Upper lobe of right lung (tissue), 1 donor: ENCODE measurements at places on chromosomes 3 and 15.

GRCh38 chr3:179083977-179084376 is 12.4 kb upstream of the ZMAT3 start:
- DNase-seq = no peak

DNA sequence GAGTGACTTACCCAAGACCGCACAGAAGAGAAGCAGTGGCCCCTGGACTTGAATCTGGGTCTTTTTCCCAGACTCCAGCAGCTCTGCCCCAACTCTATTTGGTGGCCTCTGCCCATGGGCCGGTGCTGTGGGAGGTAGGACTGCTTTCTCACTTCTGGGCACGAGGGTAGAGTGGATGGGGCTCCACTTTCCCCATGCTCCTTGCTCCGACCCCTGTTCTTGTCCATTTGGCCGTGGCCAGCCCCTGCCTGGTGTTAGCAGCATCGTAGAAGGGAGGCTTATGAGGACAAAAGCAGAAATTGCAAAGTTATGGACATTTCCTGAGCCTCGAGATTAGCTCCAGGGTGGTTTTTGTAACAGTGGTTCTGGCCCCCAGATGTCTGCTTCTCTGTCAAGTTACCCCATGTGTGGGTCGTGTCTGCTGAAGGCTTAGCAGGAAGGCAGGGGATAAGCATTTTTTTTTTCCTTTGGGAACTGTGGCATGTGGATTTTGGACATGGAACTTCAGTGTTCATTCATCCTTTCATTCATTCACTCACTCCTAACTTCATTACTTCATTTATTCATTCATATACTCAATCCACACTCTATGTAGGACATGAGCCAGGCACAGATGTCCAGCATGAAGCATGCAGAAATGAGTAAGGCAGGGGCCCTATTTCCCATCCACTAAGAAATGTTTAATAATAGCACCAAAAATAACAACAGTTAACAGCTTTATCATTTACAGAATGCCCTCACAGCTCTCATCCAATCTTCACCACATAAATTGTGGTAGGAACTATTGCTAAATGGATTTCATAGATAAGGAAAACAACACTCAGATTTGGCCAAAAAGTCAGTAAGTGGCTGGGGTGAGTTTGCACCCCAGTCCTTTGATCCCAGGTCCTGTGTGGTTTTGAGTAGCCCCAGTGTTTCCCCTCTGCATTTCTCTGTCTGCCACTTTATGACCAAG is 180.5 kb downstream of the OPA1 start:
- no peak for DNase-seq

- DNase-seq = no peak
Observed at GRCh38 chr15:80186066-80186465, 33.3 kb downstream of the FAH start.

- no peak for DNase-seq
Observed at GRCh38 chr15:96693515-96693914, 363.0 kb downstream of the NR2F2 start.

DNA sequence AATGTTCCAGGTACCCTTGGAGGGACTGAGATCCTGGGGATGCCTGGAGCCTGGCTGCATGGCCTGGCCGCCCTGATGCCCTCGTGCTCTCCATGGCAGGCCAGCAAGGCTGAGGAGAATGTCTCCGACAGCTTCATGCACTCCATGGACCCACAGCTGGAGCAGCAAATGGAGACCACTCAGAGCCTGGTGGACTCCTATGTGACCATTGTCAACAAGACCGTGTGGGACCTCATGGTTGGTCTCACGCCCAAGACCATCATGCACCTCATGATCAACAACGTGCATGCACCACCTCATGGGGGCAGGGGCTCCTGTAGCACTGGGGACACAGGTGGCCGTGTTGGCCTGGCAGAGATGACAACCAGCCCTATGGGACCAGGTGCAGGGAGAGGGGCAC is 19.7 kb downstream of the GOLGA6A start:
- no peak for DNase-seq

GRCh38 chr3:189099505-189100290 is 72.1 kb upstream of the TPRG1 start:
- no peak for DNase-seq

DNA sequence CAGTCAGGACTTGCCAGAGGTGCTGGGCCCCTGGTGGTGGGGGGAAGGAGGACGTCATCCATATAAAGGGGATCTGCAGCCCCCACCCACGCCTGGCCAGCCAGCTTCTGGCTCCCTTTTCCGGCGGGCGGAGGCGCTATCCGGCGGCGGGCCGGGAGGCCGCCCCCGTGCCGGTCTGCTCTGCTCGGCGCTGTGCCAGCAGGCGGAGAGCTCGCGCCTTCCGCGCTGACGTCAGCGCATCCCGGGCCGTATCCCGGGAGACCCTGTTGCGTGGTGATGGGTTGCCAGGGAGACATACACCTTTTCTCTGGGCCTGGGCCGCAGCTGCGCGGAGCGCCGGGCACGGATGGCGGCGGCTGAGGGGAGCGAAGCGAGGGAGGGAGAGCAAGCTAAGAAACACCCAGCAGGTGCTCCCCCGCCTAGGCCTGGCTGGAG is 1.1 kb downstream of the FAM131A start:
- peak; percentile 75 for DNase-seq

- DNase-seq = no peak
Observed at GRCh38 chr3:48738144-48738536, 21.1 kb upstream of the IP6K2 start.

DNA sequence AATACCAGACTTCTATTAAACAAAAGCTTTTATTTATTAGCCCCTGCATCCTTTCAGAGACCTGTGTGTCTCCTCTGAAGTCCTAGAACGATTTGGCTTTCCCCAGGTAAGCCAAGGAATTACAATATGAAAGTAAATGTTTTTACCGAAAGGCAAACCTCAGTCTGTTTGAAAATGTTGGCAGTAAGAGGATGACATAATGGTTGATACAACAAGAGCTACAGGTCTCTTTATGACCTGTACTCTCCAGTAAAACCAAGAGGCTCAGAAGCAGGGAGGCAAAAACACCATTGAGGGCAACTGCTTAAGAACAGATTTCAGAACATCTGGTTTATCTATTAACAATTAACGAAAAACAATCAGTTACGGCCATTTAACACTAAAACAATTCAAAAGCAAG is 107.8 kb downstream of the ADAM10 start:
- no peak for DNase-seq

DNA sequence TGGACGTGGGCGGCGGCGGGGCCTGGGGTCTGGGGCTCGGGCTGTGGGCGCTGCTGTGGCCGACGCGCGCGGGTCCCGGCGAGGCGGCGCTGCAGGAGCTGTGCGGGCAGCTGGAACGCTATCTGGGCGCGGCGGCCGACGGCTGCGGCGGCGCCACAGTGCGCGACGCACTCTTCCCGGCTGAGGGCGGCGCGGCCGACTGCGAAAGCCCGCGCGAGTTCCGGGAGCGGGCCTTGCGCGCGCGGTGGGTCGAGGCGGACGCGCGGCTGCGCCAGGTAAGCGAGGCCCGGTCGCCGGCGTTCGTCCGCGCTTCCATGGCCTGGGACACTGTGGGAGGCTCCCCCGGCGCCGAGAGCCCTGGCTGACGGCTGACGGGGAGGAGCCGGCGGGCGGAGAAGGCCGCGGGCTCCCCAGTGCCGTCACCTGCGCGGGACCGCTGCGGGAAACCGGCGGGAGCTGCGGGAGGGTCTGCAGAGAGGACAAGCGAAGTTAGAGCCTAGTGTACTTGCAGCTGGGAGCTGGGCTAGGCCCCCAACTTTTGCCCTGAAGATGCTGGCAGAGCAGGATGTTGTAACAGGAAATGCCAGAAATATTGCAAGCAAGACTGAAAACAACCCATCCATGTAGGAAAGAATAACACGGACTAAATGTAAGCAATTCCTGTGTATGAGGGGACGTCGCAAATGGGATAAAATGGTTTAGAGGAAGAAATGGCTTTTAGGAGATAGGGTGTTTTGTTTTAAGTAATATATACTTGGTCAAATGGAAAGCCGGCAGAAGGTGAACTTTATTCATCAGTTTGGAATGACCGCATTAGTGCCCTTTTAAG is 847 bp downstream of the WHAMM start:
- peak; percentile 76 for DNase-seq

GRCh38 chr15:64780600-64781156 is 5.3 kb upstream of the RBPMS2 start:
- no peak for DNase-seq

GRCh38 chr3:51082363-51082762 is 302.7 kb upstream of the MANF start:
- no peak for DNase-seq

- no peak for DNase-seq
Observed at GRCh38 chr3:56985878-56986277, 74.6 kb upstream of the SPATA12 start.

DNA sequence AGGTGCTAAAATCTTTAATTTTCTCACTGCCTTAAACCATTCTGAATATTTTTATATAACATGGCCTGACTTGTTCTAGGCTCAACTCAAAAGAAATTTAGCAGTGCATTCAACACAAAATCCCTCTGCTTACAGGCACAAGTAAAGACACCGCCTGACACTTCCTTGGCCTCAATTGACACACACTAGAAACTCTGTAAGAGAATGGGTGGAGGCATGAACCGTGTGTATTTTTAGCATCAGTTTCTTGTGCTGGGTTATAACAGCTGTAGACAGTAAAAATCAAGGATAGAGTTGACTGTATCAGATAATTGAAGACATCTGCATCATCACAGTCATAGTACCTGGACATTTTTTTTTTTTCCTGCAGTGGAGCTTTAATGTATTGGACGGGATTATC is 54.3 kb downstream of the SLC9A9 start:
- no peak for DNase-seq

- DNase-seq = no peak
Observed at GRCh38 chr3:24086617-24087404, 141.7 kb downstream of the NR1D2 start.

DNA sequence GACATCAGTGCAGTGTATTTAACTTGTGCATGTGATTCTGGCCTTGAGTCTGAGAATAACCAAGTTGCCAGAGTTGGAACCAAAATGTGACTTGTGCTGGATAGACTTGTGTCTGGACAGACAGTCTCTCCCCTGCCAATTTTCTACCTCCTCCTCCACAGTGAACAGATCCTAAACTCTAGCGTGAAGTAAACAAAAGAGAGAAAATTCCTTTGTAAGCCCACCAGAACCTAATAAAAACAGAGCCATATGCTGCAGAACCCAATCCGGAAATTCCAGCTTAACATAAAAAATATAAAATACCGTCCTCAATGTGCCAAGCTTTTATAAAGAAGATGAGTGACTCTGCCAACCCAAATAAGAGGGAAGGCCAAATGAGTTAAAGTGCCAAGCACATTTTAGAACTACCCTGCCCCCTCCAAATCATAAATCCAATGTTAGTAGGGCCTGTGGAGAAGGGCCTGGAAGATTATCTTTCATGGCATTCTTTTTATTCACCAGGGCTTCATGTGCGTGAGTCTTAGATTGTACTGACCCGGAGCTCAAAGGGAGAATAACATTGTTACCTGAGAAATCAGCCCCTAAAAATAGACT is 344.6 kb upstream of the PROK2 start:
- DNase-seq = no peak

DNA sequence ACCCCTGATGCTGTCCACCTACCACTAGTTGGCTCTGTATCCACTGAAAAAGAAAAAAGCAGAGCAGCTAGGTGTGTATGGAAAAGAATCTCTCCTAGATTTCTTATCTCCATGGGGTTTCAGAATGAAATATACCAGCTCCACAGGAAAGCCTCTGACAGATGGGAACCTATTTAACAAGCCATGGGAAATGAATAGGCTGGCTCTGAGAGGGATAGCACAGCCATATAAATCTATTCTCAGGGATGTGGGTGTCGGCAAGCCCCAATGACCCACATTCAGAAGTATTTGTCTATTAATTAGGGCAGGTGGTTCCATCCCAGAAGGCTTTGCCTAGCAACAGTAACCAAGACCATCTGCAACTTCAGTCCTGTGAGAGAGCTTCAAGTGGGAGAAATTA is 694.1 kb downstream of the AGBL1 start:
- DNase-seq = no peak

DNA sequence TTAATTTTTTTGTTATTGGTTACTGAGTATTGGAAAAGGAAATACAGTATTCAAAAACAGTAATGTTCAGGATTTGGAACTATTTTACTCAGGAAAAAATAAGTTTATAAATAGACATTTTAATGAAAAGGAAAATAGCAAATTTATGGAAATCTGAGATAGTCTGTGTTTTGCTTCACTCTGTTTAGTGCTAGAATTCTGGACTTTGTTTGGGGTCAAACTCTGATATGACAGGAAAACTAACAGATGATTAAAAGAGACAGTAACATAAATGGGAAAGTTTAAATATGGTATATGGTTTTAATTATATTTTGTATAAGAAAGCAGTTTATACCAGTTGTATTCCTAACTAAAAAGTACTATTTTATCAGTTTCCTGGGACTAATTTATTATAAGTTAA is 17.4 kb downstream of the SETD5 start:
- DNase-seq = no peak

- no peak for DNase-seq
Observed at GRCh38 chr3:72848703-72849081, 447 bp upstream of the SHQ1 start.

DNA sequence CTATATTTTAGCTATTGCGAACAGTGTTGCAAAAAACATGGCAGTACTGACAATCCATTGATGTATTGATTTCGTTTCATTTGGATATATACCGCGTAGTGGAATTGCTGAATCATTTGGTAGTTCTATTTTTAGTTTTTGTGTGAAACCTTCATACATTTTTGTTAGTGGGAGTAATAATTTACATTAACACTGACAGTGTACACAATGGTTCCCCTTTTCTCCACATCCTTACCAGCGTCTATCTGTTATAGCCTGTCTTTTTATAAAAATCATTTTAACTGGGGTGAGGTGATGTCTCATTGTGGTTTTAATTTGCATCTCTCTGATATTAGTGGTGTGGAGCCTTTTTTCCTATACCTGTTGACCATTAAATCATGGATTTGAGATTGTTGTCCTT is 392.4 kb upstream of the ALCAM start:
- no peak for DNase-seq

DNA sequence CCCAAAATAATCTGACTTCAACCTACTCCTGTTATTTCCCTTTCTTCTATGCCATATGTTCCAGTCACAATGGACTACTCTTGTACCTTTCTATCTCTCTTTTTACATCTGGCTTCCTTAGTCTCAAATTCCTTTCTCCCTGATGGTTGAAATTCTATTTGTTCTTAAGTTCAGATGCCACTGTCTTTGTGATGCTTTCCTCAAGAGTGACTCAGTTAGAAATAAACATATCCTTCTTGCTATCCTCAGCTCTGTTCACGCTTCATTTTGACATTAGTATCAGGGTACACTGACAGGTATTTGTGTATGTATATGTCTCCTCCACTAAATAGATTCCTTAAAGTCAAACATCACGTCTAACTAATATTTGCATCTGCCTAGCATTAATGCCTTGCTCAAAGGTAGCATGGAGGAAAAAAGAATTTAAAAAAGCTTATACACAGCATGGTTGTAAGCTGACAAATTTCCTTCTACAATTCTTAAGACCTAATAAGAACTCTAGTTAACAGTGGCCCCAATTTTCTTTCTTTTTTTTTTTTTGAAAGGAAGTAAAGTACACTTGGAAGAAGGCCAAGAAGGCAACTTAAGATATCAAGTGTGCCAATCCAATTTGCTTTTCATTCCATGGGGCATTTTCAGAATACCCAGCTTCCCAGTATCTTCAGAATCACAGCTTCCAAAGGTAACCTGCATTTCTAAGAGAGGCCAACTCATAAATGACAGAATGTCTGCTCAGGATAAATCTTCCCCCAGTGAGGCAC is 58.0 kb downstream of the CHAC1 start:
- no peak for DNase-seq

- no peak for DNase-seq
Observed at GRCh38 chr3:69094467-69095205, 9.9 kb downstream of the ARL6IP5 start.

GRCh38 chr15:88454867-88455810 is 12.0 kb downstream of the MRPL46 start:
- DNase-seq = no peak
